ENCODE measurements at places on chromosomes 7 and 10.

- no peak for DNase-seq
These were observed 68.1 kb downstream of the DGKB start for GRCh38 chr7:14834456-14834855.

- DNase-seq, result no peak
These were observed 10.9 kb downstream of the SEC31B start for GRCh38 chr10:100508691-100509150.

DNA sequence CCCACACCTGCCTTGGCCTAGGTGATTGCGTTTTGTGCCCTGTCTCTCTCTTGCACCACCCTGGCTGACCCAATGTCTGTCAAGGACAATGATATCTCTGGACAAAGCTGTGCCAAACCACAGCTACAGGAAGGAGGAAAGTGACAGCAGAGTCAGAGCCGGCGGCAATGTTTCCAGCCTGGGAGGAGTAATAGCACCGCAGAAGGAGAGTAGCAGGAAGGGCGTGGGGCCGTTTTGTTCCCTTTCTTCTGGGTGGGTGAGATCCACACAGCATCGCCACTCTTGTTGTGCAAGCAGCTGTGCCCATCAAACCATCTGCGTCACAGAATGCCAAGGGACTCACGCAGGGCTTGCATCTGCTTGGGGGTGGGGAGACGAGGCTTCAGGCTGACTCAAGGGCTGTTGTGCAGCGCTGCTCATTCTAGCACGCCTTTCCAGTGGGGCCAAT, 341.6 kb upstream of the AUTS2 start:
- no peak for DNase-seq

- no peak for DNase-seq
These were observed 112.7 kb downstream of the OAT start for GRCh38 chr10:124305984-124306383.

GRCh38 chr7:93060025-93060424, 57.8 kb downstream of the SAMD9 start:
- no peak for DNase-seq

GRCh38 chr10:71478173-71478572, 81.5 kb downstream of the CDH23 start:
- DNase-seq, result no peak

DNA sequence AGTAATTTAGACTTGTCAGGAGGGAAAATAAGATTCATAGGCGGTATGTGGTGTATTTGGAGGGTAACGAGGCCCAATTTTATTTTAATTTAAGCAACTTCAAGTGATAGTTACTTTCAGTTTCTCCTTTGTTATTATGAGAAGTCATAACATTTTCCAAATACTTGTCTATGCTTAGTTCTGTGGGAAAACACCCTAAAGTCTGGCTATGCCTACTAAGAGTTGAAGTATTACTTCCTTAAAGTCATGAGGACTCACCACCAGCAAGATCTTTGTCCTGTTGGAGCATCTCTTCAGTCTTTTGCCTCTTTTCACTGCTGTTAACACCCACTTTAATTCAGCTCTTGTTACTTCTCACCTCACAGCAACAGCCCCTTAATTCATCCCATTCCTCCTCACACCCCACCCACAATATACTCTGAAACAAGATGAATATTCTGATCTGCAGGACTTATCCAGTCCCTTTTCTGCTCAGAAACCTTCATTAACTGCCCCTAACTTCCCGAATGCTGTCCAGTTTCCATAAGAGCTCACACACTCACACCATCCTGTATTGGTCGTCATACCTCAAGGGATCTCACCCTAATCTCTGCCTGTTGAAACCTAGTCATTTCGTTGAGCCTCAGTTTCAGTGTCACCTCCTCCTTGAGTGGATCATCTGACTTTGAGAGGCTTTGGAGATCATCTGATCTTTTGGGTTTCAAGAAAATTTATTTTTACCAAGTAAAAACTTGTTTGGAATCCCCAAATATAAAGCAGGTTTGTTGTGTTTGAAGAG, 61.3 kb downstream of the DNAH11 start:
- DNase-seq, result no peak

DNA sequence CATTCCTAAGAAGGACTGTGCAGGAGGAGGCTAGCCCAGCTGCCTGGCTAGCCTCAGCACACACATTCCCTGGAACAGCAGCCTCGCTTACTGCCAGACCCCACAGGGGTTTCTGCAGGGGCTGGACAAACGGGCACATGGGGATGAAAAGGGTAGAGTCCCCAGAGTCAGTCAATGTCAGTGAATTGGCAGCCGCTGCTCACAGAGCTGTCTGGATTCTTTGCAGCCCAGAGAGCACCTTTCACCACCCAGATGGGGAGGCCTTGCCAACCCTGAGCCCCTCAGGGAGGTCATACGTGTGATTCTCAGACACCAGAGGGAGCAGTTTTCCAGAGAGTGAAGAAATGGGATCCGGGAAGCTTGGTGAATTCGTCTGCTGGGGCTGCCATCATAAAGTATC, 143.3 kb downstream of the KCNMA1 start:
- DNase-seq, result no peak

DNA sequence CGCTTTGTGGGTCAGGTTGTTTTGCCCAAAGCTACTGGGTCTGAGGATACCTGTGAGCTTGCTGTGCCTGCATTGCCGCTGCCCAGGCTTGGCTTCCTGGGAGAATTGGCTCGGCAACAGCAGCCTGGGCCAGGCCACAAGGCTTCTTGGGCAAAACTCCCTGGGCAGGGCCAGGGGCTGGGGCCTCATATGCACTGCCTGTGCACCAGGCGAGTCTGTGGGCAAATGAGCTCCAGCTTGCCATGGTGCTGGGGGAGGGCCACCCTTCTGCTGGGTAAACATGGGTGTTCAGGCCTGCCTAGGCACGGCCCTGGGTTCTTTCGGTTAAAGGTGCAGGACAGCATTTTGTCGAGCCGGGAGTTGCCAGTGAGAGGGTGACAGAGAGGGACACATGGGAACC, 19.4 kb downstream of the ZMIZ1 start:
- no peak for DNase-seq

DNA sequence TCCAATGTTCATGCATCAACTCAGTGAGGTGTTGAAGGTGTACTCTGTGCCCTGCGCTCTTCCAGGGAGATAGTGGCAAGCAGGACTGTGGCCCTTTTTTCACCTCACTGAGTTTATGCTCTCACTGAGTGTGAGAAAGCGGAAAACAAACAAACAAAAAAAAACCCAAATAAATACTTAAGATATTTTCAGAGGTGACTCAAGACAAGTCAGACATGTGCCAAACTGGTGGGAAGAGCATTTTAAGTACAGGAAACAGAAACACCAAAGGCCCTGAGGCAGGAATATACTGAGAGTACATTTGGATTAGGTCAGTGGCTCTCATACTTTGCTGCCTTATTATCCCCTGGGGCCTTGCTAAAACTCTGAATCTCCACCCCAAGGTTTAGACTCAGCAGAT, 111.9 kb upstream of the IGFBP3 start:
- no peak for DNase-seq

GRCh38 chr7:38438970-38439369, 165.5 kb upstream of the TARP start:
- no peak for DNase-seq

DNA sequence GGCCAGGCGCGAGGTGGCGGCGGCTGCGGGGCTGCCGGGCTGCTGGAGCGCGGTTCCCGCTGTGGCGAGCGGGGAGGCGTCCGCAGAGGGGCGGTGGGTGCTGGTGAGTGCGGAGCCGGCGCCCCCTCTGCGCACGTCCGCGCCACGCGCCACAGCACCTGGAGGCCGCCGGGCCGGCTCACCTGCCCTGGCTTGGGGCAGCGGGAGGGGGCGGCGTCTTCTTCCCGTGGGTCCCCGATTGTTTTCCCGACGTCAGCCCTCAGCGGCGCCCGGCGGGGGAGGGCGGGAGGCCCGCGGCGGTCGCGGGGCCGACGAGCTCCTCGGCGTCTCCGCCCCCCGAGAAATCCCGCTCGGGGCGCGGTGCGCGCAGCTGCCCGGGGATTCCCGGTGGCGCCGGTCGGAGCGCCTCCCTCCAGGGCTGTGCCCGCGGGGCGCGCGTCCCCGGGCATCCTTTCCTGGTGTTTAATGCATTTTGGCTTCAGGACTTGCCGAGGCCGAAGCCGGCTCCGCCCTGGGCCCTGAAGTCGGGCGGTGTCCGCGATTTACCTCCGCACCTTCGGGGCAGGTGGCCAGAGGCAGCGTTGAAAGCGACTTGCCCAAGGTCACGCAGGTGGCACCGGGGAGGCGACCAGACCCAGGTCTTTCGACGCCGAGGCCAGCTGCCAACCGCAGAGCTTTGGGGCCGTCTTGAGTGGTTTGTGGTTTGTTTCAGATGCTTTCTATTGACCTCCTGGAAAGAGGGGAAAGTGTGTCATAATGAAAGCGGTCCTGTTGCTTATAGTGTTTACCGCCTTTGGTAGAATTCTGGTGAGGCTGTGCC, 561 bp downstream of the PLEKHA1 start:
- peak; percentile 53 for DNase-seq

GRCh38 chr10:12724807-12725579, 276.5 kb downstream of the CCDC3 start:
- no peak for DNase-seq

- DNase-seq, result no peak
These were observed 21.2 kb downstream of the ITGB8 start for GRCh38 chr7:20351901-20352300.

GRCh38 chr7:46459942-46460341, 538.9 kb upstream of the IGFBP3 start:
- DNase-seq, result no peak

DNA sequence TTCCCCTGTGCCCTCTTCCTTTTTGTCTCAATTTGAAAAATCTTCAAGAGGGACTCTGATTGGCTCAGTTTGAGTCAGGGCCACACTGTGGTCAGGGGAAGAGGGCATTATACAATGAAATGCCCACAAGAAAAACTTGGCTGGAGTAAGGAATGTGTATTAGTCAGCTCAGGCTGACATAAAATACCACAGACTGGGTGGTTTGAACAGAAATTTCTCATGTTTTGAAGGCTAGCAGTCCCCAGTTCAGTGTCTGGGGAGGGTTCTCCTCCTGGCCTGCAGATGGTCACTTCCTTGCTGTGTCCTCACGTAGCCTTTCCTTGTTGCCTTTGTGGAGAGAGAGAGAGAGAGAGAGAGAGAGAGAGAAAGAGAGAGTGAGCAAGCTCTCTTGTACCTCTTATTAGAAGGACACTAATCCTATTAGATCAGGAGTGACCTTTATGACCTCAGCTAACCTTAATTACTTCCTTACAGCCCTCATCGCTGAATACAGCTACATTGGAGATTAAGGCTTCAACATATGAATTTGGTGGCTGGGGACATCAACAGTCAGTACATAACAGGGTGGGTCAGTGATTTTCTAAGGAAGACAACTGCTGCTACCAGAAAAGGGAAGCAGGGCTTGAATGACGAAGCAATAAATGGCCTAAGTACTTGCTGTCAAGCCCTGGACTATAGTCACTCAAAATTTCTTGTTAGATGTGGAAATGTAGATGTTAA, 25.8 kb upstream of the FAM13C start:
- DNase-seq, result no peak

GRCh38 chr7:132221356-132221755, 354.9 kb downstream of the PLXNA4 start:
- DNase-seq, result no peak

DNA sequence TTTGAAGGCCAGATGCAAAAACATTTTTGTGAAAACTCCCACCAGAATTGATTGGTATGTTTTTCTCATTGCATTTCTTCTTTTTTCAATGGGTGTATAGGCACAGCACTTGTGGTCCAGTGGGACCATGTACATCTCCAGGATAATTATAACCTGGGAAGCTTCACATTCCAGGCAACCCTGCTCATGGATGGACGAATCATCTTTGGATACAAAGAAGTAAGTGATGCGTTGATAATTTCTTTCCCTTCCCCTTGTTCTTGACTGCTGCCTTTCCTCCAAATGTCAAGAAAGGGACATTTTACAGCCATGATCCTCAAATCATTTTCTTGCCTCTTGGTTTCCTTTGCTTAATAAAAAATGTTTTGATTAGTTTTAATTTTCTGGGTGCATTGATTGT, 331.5 kb downstream of the PLXDC2 start:
- no peak for DNase-seq

DNA sequence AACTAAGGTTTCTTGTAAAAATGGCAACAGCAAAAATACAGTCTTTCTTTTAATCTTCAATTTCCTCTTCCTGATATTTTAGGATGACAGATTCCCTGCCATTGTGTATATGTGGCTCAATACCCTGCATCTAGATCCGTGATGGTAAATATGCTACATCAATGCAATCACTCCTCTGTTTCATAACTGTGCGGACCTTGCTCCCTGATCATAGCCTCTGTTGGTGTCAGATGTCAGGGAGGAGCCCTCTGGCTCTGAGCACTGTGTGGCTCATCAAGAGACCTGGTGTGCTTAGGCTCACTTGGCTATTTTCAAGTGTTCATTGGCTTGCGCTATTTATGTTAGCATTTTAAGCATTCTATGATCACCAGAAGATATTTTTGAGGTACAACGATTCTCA, 33.0 kb upstream of the AGR3 start:
- no peak for DNase-seq

DNA sequence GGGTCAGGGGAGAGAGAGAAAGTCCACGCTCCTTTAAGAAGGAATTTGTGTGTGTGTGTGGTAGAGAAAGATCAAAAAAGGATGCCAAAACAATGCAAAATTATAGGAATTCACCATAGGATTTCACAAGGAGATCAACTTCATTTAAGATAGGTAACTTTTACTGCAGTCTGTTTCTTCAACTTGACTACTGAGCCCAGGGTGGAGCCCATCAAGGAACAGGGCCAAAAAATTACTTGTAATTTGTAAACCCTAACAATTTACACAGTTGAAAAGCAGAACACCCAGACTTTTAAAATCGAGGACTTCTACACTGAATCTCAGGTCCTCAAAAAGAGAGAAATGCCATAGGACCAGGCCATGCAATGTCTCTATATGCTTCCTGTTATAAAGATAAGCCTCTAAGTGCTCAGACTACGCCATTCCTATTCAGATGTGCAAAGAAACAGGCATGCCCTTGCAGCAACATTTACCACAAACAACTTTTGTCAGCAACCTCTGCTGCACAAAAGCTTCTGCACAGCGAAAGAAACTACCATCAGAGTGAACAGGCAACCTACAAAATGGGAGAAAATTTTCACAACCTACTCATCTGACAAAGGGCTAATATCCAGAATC, 10.6 kb upstream of the GIMAP4 start:
- DNase-seq, result no peak

GRCh38 chr7:2633538-2634266, 1.9 kb downstream of the TTYH3 start:
- DNase-seq, result no peak

DNA sequence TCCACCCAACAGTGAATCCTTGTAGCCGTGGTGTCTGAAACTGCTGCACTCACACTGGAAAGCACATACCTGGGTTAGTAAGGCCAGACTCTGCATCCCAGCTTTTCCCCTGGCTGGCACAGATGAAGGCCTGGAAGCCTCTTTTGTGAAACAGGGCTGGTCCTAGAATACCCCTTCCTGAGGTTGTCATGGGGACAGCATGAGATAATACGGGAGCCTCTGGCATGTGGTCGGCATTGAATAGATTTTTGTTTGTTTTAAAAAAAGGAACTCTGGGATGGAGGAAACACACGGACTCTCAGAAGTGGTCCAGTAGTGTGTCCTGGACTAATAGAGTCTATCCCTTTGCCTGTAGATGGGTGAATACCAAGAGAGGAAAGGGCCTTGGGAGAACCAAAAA, 129.7 kb downstream of the TMEM178B start:
- no peak for DNase-seq
